ENCODE measurements at places on chromosomes 12 and 14.

GRCh38 chr12:28742791-28743190, 406.3 kb upstream of the FAR2 start:
- DNase-seq = no peak

- no peak for DNase-seq
These were observed 114.5 kb downstream of the SLC35F4 start for GRCh38 chr14:57751400-57751799.

- DNase-seq = no peak
These were observed 29.1 kb downstream of the SYNE2 start for GRCh38 chr14:63881926-63882325.

DNA sequence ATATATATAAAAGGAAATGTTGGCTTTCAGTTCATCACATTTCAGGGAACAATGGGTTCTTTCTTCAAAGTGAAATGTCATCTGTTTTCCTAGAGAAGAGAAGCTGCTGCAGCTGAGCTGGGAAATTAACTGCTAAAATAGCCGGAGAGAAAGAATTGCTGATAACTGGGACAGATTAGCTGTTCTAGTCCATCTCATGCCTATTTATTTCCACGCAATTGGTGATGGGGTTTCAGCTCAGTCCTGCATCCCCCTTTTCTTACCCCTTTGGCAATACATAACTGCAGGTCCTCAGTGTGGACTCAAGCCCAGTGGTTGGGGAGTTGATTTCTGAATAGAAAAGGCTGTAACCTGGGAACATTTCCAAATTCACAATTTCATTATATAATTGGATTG, 436.9 kb upstream of the TMEM132C start:
- DNase-seq = no peak

DNA sequence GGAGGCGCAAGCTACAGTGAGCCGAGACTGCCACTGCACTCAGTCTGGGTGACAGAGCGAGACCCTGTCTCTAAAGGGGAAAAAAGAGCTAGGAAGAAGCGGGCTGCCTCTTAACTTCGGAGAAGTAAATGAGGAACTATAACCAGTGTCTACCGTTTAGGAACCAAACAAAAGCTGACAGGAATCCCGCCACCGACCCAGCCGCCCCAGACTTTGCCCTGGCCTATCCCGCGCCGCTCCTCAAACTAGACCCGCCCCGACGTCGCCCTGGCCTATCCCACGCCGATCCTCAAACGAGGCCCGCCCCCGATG, 568 bp upstream of the SIVA1 start:
- no peak for DNase-seq

GRCh38 chr14:71703477-71703876, 228.8 kb upstream of the RGS6 start:
- no peak for DNase-seq

DNA sequence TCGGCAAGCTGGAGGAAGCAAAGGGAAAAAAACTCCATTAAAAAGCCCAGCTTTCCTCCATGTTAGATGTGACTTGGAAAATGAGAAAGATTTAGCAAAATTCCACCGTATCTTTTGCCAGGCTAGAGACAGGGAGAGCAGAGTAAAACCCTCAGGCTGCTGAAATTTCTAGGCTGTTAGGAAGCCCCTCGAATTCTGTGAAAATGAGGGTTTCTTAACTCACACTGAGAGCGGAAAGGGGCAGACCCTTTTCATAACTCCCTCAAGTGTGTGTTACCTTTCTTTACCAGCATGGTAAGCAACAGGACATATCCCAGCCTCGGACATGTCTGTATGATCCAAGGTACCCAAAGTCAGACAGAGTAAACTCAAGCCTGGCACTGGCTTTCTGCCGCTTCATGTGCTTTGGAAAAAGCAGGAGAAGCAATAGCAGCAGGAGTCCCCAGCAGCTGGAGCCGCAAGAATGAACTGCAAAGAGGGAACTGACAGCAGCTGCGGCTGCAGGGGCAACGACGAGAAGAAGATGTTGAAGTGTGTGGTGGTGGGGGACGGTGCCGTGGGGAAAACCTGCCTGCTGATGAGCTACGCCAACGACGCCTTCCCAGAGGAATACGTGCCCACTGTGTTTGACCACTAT, at the start of gene RHOJ:
RHOJ (plus strand) TSS at position 37 of the 637 bp plus-strand sequence; CDS start at position 464, 427 bp downstream.
- DNase-seq = peak; percentile 78

DNA sequence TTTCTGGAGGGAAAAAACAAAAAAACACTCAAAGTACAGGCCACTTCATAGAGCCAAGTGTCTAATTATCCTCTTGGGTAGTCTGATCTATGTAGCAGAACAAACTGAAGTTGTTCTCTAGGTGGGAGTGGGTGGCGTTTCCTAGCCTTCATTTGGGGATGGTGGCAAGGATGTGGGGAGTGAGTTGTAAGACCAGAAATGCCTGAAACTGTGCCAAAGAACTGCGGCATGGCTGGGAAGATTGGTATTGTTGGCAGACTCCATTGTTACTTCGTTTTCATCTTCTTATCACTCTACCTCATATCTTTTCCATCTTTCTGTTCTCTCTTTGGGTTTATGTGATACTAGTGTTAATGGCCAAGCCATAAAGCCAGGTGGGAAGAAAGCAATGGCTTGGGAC, 177.3 kb upstream of the DDHD1 start:
- no peak for DNase-seq

GRCh38 chr12:3089588-3089987, 12.4 kb downstream of the TSPAN9 start:
- no peak for DNase-seq

GRCh38 chr12:124769163-124769530, 94.5 kb downstream of the SCARB1 start:
- DNase-seq = no peak

- no peak for DNase-seq
These were observed 102.3 kb downstream of the RERG start for GRCh38 chr12:15118955-15119354.

DNA sequence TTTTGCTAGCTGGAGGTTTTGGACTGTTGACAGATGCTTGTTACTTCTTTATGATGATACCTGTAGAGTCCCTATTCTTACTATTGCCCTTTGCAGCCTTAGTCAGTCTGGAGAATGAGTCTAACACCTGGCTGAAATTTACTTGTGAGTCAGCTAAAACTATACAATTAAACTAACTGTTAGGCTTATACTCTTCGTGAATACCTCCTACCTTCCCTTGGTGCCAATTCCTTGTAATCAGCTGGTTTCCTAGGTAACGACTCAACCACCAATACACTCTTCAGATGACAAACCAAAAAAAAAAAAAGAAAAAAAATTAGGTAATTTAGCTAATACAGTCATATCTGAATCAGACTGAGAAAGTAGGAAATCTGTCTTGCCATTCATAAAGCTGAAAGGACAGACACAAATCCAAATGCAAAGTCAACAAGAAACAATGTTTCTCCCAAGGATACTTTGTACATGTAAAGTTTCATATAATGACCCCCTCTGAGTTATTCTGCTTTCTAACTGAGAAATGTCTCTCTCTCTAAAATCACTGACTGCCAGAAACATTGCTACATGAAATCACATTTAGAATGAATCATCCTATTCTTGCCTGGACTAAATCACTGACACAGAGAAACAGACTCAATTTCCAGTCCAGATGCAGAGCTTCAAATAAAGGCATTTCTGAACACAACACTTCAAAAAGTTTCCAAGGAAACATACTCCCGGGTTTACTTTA, 56.5 kb upstream of the CDKL1 start:
- DNase-seq = no peak

DNA sequence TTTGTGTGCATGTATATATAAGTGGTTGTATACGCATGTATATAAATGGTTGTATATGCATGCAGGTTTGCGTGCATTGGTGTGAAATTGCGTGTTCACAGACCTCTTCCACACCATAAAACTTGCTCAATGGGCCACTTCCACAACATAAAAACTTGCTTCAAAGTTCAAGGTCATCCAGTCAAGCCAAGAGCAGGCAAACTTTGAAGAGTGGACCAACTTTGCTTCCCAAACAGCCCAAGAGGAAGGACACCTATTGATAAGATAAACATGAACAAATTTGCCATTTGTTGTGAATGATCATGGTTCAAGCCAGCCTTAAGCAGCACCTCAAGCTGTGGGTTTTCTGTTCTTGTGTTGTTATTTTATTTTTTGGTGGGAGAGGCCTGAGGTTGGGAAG, 25.2 kb upstream of the PPP1CC start:
- DNase-seq = no peak

DNA sequence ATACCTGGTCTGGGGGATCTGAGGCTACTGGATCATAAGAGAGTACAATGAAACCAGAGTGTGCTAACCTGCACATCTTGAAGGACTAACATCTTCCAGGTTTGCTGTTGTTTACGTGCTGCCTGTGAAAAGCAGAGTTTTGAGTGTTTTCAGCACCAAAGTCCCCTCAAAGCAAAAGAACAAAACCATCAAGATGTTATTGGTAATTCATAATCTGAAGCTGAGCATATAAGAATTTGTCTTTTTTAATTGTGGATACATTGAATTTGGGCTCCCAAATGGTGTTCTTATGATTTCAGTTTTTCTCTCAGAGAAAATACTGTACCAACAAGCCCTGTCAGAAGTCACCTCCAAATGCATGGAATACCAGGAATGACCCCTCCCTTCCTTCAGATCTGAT, 110.2 kb downstream of the BTG1 start:
- DNase-seq = no peak

DNA sequence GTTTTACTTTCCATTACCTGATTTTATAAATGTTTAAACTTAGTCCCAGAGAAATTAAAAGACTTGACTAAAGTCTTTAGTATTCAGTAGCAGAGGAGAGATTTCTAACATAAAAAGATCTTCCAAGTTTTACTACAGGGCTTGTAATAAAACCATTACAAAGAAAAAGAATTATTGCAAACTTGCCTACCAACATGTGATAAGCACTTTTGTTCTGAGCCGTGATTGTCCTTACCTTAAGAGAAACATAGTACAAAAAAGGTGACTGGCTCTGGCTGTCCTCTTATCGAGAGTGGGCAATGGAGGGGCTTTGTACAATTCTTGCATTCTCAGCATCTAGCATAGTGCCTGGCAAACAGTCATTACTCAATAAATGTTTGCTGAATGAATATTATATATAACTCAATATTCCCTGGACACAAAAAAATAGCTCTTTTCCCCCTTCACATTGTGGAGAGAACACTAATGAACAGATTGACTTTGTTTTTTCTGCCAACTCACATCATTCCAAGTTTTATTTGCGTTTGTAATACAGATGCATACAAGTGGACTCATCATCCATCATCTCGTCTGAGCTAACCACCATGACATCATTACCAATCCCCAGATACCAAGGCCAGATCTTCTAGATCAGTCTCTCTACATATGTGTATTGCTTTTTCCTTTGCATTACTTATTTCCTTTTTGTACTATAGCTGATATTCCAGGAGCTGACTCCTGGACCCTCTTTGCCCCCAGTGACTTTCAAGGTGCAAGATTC, 192.8 kb upstream of the EEA1 start:
- no peak for DNase-seq

DNA sequence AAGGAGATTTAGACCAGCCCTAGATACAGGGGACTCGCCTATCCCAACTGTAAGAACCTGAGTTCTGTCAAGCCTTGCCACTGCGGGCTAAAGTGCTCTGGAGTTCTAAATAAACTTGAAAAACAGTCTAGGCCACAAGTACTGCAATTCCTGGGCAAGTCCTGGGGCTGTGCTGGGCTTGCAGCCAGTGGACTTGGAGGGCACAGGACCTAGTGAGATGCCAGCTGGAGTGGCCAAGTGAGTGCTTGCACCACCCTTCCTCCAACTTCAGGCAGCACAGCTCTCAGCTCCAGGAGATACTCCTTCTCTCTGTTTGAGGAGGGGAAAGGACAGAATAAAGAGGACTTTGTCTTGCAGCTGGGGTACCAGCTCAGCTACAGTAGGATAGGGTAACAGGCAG, 307.6 kb upstream of the FBXO33 start:
- no peak for DNase-seq

- no peak for DNase-seq
These were observed 102.9 kb downstream of the RPS29 start for GRCh38 chr14:49483268-49483667.

- DNase-seq = peak; percentile 13
These were observed 86.5 kb upstream of the CEP83 start for GRCh38 chr12:94545935-94546771.

GRCh38 chr12:98639491-98639890, 5.1 kb downstream of the IKBIP start:
- no peak for DNase-seq

DNA sequence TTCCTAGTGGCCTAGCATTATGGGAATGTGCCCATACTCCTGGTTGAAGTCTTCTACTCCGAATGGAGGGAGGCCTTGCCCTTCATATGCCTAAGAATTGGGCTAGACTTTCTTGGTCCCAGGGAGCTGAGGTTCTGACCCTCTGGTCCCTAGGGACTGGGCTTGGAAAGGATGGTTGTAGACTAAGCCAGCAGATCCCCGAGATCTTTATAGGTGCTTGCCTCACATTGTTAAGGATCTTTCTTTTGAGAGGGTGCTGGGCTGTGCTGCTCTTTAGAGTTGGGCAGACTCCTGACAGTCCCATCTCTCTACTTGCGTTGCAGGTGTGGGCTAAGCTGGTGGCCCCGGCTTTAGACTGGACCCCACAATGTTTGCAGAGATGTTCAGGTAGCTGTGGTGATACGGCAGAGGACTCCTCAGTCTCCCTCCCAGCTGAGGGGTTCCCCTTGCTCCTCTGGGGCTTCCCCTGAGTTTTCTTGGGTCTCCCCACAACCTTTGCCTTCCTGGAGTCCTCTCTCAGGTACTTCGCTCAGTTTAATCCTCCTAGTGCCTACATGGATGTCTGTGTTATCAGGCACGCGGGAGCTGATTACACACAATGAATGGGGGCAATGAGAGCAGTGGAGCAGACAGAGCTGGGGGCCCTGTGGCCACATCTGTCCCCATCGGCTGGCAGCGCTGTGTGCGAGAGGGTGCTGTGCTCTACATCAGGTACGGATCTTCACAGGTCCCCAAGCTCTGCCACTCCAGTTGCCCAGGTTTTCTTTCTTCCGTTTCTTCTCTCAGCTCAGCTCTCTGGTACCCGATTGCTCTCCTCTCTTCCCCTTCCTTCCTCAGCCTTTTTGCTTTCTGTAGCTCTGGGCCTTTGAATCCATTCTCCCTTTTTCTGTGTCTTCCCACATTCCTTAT, 1.3 kb downstream of the MBD6 start:
- no peak for DNase-seq
